CD8-positive, alpha-beta memory T cell (primary cell): ENCODE measurements at places on chromosomes 1 and 21.
A peak's percentile ranks its signal among the peaks of the same experiment; 100 is the strongest.

GRCh38 chr1:85048296-85049064 is at the start of gene MCOLN3:
Gene MCOLN3 (minus strand): TSS chr1:85048500. CDS start chr1:85045360, 3,140 bp downstream.
- DNase-seq: no peak

- DNase-seq: no peak
Measured at GRCh38 chr1:5658340-5659316, 333.6 kb downstream of the NPHP4 start.

- DNase-seq: peak; percentile 49
Measured at GRCh38 chr1:193104502-193104906, 710 bp downstream of the GLRX2 start.

DNA sequence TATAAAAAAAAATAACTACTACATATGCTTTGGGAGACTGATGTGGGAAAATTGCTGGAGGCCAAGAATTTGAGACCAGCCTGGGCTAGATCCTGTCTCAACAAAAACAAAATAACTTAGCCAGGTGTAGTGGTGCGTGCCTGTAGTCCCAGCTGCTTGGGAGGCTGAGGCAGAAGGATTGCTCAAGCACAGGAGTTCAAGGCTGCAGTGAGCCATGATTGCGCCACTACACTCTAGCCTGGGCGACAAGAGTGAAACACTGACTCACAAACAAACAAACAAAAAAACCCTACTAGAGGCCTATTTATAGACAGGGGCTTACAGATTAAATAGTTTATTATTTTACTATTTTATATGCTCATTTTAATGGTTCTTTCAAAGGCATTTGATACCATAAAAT is 80.0 kb downstream of the LHX4 start:
- DNase-seq: no peak

DNA sequence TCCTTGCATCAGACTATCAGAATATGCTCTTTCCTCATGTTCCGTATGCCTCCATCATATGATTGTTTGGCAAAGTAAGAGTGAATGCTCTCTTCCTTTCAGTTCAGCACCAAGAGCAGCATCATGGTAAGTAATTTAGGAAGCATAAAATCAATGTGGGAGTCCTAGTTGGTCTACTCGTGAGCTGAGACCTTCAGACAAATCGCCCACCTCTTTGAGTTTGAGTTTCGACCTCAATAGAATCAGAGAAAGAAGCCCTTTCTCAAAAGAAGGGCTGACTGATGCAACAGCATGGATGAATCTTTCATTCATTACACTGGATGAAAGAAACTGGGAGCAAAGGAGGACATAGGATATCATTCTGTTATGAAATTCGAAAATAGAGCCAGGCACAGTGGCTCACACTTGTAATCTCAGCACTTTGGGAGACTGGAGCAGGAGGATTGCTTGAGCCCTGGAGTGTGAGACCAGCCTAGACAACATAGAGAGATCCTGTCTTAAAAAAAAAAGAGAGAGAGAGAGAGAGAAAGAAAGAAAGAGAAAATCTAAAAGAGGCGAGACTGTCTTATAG is 112.5 kb downstream of the ZC3H11B start:
- DNase-seq: no peak

GRCh38 chr1:208369658-208370057 is 125.5 kb upstream of the PLXNA2 start:
- no peak for DNase-seq

- no peak for DNase-seq
Measured at GRCh38 chr21:35586305-35586704, 474.0 kb downstream of the SETD4 start.

DNA sequence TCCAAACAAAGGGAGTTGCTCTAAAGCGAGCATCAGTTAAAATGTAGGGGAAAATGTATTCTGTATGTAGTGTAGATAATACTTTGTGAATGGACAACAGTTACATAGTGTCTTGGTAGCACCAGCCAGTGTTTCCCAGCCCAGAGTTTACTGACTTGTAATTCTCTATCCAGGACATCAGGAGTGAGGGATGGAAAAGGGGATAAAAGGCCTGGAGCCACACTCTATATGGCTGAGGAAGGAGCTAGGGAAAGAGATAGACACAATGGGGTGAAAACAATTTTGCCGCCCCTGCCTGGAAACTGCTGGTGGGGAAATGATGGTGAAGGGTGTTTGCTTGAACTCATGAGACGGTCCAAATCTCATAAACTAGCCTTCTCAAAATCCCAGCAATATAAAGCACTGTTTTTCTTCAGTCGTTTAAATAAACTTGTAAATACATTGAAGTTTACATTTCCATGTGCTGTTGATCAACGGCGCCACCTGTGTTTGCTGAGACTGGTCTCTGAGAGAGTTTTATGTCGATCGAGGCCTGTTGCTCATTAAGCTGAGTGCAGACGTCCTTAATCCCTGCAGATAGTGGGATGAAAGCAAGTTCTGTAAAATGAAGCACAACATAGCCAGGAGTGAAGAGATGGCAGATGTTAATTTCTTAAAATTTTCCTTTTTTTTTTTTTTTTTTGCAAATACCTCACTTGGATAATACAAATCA is 27.9 kb upstream of the AGO1 start:
- no peak for DNase-seq

- no peak for DNase-seq
Measured at GRCh38 chr1:212013672-212014071, 21.7 kb downstream of the INTS7 start.

DNA sequence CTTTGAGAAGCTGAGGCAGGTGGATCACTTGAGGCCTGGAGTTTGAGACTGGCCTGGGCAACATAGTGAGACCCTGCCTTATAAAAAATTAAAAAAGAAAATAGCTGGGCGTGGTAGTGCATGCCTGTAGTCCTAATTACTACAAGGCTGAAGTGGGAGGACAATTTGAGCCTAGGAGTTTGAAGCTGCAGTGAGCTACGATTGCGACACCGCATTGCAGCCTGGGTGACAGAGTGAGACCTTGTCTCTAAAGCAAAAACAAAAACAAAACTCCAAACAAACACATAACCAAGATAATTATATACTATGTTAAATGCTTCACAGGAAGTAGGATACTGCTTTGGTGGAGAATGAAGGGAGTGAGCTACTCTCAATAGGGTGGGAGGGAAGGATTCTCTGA is 5.4 kb upstream of the PAFAH2 start:
- no peak for DNase-seq

DNA sequence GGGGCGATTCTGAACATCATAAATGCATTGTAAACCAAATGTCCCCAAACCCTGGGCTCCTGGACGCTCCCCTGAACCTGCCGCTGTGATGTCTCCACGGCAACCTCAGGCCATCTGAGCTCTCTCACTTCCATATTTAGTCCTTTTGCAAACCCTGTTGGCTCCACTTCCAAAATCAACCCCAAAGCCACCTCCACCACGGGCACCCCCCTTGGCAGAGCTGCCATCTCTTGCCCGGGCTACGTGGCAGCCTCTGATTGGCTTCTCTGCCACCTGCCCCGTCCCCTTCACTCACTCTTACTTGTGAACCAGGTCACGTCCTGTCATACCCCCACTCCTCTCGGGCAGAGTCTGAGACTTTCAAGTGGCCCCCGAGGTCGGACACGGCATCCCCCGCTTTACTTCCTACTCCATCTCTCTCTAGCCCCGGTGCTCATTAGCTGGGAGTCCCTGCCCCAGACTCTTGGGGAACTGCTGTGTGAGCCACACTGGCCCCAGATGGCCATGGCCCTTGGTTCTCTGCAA is 15.8 kb downstream of the PRXL2B start:
- DNase-seq: no peak

DNA sequence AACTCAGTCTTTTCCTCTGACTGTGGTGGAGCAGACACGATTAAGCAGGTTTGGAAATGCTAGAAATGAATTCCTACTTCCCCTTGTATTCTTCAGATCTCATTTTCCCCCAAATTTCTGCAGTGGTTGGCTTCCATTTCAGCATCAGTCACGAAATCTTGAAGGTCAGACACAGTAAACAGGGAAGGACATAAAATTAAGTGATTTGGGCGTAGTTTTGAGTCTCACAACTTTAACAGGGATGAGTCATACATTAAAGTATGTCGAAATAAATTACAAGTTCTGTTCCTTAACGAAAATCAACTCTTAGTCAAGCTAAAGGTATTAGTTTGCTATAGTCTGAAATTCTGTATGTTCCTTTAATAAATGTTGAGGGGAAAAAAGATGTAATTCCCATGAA is 61.1 kb downstream of the HNRNPR start:
- no peak for DNase-seq

GRCh38 chr1:228687587-228687986 is 47.7 kb upstream of the RHOU start:
- no peak for DNase-seq
